ENCODE measurements at places on chromosomes 16 and 17.

DNA sequence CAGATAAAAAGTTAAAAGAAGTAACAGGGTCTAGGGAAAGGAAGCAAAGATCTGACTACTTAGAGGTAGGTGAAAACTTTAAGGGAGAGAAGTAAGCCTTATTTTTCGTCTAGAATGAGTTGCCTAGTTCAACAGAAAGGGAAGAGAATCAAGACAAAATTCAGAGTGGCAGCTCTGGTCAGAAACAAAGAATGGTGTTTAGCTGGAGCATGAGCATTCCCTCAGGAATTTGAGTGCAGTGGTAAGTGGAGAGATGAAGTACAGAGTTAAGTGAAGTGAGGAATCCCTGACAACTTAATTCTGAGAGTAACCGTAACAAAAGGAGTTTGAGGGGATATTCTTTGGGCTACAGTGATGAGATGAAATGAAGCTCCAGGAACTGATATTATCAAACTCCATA, 11.5 kb downstream of the SMG6 start:
- peak; percentile 21 for DNase-seq

DNA sequence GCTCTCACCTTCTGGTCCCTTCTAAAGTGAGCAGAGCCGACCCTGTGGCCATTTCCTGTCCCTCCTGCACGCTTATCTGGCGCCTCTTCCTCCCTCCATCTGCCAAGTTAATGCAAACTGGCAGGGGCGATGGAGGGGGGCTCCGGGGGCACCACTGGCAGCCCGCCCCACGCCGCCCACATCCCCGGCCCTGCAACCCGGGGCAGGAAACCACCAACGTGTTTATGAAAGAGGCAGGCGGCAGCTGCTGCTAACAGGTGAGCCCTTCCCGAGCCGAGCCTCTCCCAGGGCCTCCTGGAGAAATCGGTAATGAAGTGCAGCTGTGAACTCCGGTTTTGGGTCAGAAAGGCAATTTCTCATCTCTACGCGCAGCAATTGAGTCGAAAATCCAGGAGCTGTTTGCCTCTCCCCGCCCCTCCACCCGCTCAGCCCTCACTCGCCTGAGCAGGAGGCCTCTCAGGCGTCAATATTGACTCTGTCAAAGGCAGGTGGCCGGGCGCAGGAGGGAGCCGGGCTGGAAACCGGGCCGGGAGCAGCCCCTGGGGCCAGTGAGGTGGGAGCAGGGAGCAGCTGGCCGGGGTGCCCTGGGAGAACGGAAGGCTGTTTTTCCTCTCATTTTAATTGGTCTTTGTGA, 164.4 kb upstream of the GSE1 start:
- DNase-seq = no peak

GRCh38 chr17:10033449-10033848, 128.4 kb upstream of the RCVRN start:
- no peak for DNase-seq

- no peak for DNase-seq
Observed at GRCh38 chr16:53846971-53847370, 143.0 kb downstream of the FTO start.

DNA sequence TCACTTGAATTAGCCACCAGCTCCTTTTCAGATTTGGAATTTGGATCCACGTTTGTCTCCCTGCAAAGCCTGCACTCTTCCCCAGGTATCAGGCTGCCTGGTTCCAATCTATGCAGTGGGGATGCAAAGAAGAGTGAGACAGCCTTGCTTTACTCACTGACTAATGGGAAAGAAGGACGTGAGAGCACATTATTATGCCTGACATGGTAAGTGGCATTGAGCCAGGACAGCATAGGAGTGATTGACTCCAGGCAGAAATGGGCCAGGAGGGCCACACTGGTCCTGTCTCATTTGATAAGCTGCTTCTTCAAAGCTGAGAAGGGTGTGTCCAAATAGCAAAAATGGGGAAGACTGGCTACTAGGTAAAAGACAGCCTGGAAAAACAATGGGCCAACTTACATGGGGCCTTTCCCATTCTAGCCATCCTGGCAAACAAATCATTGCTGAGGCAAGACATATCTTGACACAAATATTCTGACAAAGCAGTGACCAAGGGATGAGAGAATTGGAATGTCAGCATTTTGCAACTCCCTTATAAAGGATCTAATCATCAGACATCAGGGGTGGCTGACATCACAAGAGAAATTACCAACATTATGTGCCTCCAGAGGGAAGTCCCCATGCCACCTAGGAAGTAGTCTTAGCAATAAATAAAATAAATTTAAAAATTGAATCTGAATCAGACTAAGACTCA, 38.6 kb downstream of the CDH11 start:
- peak; percentile 79 for DNase-seq

All from epithelial cell of esophagus (primary cell).